ENCODE measurements at places on chromosomes 6 and 20.

- peak; percentile 53 for DNase-seq
Observed at GRCh38 chr20:19974630-19975435, 42.3 kb upstream of the NAA20 start.

GRCh38 chr6:41967312-41968287 lies 26.0 kb upstream of the CCND3 start:
- peak; percentile 7 for DNase-seq

DNA sequence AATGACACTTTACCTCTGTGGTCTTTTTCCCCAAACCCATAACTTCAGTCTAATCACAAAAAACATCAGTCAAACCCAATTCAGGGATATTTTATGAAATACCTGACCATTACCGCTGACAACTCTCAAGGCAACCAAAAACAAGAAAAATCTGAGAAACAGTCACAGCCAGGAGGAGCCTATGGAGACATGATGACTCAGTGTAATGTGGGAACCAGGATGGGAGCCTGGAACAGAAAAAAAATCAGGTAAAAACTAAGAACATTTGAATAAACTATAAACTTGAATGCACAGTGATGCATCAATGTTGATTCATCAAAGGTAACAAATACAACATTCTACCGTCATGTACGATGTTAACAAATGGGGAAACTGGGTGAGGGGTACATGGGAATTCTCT lies 84.1 kb upstream of the TSHZ2 start:
- DNase-seq: no peak

DNA sequence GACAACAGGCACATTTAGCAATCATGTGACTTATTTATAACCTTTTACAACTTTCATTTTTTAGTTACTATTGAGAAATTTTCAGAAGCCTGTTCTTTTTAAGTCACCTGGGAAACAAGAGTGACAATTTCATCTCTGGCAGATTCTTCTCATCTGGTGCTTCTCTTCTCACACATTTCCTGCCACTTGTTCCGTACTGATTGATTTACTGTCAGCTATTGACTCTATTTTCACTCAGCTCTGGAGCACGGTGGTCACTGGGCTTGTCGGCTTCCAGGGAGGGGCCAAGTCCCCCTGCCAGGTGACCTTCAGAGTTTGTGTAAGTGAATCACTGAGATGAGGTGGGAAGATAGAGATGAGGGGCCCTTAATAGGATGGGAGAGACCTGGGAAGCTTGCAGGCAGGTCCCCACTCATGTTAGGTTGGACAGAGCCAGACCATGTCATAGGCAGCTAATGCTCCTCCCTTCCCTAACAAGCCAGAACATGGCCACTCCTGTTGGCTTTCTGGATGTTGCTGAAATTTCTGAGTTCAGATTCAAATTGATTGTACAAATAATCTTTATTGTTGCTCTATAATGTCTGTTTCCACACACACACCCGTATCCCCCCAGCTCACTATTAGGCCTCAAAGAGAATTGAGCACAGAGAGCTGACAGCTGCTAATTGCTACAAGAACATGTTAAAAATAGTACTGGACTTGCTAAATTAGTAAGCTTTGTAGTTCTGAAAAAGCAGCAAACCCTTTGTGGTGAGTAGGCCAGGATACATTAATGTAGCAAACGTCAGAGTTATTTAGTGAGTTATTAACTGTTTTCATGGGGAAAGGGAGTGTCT lies 13.3 kb downstream of the DUSP22 start:
- DNase-seq: no peak

DNA sequence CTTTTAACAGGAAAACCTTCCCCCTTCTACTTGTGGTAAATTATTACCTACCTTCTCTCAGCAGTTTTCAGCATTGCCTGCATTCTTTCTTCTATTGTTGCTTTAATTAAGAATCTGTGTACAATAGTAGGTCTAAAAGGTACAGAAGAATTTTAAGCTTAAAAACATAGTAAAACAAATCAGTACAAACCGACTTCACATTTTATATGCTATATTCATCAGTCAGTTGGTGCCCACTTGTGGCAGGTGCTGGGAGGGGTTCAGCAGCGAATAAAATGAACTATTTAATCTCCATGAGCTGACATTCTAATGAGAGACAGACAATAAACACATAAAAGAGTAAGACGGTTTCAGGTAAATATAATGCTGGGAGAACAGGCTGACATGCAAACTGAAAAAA lies 73.4 kb upstream of the FBXO30 start:
- DNase-seq: no peak

All from left lobe of liver (tissue), 2 donors.